ENCODE measurements at places on chromosomes 12 and 14.

DNA sequence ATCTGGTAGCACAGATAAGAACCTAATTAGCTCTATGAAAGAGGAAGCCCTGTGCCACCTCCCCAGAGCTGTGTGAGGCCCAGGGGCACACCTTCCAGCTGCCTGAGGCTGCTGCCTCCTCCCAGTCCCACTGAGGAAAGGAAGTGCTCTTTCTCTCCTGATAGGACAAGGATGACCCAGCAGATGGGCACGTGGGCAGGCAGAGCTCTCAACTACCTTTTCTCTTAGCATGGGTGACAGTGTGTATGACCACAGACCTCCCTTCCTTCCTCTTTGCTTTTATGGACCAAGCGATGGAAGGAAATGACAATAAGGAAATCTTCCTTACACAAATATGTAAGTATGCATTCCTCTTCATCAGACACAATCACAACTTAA, 127.6 kb upstream of the AMIGO2 start:
- peak; percentile 86 for DNase-seq

DNA sequence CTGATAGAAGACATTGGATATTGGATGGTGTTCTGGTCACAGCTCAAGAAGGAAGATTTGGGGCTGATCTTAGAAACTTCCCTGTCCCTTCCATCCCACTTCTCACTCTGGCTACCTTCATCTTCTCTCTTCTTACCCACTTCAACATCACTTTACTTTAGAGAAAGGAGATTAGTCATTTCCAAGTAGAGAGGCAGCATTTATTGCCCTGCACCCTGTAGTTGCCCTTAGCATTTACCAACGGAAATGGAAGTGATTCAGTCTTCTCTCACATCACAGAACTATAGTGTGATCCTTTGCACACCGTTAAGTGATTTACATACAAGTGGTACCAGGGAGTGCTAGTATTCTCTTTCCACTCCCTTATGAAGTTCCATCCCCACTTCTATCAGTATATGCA, 52.4 kb downstream of the PHLDA1 start:
- DNase-seq = peak; percentile 89

- DNase-seq = no peak
Observed at GRCh38 chr14:104557086-104557485, 22.5 kb upstream of the C14orf180 start.

DNA sequence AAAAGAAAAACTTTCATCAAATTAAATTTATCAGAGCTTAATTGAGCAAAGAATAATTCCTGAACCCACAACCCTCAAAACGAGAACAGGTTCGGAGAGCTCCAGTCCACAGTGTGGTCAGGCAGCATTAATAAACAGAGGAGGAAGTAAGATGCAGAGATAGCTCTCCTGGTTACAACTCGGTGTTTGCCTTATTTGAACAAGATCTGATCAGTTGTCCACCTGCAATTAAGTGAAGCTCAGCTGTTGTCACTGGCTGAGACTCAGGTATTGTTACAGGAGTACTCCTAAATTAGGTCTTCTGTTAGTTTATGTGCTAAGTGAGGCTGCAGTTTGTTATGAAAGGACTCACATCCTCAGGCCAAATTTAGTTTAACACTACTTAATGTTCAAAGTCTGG, 451.4 kb upstream of the PDE3A start:
- no peak for DNase-seq

- no peak for DNase-seq
Observed at GRCh38 chr12:92582893-92583292, 119.9 kb upstream of the PLEKHG7 start.

GRCh38 chr12:110353211-110353965, 50.1 kb downstream of the ANAPC7 start:
- DNase-seq = no peak

GRCh38 chr14:68268719-68269118, 449.1 kb downstream of the RAD51B start:
- no peak for DNase-seq

GRCh38 chr14:96508900-96509299, 6.7 kb downstream of the PAPOLA start:
- no peak for DNase-seq

GRCh38 chr12:77847680-77848431, 17.2 kb downstream of the NAV3 start:
- DNase-seq = no peak

- peak; percentile 76 for DNase-seq
Observed at GRCh38 chr14:68779761-68780323, 13.0 kb downstream of the ZFP36L1 start.

DNA sequence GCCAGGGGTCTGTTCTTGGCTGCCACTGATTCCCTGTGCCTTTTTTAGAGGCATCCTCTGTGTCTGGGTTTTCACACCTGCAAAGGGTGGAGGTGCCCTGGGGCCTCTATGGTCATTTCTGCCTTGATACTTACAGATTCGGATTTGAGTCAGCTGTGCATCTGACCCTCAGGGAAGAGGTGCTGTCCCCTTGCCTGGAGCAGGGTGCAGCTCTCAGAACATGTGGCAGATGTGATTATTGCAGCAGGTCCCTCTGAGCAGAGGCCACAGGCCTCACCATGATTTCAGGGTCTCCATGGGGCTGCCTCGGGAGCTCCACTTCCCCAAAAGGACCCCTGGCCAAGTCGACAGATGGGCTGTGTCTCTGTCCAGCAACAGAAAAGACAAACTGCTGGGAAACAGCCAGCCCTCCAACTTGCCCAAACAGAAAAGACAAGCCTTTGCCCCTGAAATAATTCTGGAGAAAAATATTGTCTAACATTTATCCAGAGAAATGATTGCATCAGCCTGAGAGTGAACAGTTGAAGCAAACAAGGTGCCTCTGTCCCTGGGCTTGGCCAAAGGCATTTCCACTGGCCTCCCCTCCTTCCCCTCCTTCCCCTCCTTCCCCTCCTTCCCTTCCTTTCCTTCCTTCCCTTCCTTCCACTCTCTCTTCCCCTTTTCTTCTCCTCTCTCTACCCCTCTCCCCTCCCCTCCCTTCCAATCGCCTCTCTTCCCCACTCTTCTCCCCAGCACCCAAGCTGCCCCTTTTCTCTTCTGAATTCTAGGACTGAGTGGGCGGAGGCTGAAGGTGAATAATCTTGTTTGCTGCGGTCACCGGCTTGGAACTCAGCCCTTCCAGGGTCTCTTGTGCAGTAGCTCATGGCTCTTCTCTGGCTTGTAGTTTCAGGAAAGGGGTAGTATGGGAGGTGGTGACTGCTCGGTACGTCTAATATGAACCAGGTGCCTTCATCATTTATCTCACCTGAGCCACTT, 676 bp downstream of the SERPINA3 start:
- no peak for DNase-seq

Data from T-helper 2 cell (primary cell).